ENCODE measurements at places on chromosomes 1 and 21.

DNA sequence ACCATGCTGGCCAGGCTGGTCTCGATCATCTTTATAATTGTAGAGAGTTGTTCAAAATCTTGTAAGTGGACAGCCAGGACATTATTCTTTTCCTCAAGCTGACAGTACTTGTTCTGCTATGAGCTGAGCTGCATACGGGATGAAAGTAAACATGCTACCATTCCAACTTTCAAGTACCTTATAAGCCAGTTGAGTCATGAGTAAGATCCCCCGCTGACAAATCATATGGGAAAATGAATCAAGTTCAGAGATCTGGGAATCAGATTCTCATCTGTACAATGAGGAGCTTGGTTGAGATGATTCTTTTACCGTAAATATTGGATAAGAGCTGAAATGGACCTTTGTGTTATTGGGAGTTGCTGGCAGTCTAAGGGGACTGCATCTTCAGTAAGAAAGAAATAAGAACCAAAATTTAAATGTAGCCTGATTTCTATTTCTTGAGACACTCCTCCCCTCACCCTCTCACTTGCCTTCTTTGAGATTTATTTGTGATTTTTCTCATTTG lies 62.7 kb downstream of the CENPF start:
- DNase-seq, result no peak

DNA sequence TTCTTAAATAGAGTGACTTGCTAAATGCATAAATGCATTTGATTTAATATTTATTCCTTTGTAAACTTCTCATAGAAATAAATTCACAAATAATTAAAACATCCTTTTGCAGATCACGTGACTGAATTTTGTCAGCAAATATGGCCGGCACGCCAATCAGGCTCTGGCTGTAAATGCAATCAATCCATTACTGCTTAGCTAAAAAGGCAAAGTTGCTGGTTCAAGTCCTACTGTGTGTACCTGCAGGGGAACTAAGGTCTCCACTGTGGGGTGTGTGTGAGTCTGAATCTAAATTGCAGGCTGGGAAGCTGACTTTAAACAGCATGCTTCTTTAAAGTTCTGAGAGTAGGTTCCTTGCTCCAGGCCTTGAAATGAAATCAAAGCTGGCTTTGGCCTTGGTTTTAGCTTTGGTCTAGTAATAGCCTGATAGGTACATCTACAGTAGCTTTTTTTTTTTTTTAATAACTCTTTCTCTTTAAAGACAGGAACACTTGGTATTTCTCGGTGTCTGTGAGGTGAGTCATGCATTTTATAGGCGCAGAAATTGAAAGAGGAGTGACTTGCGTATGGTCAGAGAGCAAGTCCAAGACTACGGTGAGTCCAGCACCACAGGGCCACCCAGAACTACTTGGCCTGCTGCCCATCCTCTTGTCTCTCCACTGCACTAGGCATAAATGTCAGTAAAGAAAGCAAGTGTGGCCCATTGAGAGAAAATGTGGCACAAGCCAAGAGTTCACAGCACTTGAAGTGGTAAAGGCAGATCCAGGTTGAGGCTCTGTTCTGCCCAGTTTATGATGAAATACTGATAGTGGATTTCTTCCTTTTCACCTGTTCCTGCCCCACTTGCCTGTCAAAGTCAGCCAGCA lies 36.2 kb upstream of the LYST start:
- DNase-seq, result no peak

DNA sequence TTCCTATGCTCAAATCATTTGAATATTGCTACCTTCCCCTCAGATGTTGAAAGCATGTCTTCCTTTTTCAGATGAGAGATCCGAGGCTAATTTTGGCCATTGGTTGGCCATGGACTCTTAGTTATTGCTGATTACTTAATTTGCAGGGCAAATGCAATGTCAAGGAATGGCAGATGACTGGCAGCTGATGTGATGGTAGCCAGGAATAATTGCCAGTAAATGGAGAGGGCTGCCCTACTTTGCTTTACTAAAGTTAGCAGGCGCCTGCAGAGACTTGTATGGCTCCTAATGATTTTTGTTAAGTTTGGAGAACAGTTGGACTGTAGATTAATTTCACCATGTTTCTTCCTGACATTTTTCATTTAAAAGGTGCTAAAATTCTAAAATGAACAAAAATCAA lies 128.9 kb downstream of the XCL2 start:
- DNase-seq, result no peak

DNA sequence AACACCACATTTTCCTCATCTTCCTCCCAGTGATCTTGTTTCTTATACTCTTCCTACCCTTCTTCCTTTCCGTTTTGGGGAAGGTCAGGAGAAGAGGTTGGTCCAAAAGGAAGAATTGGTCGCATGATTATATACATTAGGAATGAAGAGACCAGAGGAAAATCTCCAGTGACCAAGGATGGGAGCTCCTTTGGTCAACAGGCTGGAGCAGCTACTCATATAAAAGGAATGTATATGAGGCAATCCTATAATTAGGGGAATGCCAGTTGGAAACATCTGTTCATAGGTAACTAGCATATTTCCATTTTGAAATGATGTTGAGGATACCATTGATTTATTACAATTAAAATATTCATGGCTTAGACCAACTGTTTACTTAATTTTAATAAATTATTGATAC lies 114.5 kb downstream of the LRRC40 start:
- no peak for DNase-seq

- no peak for DNase-seq
Observed at GRCh38 chr1:227654431-227654830, 80.7 kb downstream of the JMJD4 start.

GRCh38 chr1:158830074-158830677 lies 975 bp upstream of the MNDA start:
- DNase-seq, result no peak

DNA sequence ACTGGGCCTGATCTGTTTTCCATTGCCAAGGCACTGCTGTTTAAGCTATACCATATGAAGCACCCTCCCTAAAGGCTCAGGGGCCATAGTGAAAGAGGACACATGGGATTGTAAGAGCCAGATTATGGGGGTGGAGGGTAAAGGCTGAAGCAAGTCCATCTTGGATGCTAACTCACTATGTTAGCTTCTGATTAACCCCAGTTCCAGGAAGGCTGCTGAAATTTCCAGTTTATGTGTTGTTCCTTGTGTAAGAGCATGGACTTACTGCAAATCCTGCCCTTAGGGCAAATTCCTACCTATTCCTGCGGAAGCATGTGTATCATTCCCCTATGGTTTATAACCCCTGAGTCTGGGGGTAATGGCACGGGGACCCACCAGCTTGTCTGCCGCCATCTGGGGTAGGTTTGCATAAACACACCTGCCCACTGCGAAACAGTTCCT lies 91.8 kb upstream of the SERBP1 start:
- DNase-seq, result no peak

DNA sequence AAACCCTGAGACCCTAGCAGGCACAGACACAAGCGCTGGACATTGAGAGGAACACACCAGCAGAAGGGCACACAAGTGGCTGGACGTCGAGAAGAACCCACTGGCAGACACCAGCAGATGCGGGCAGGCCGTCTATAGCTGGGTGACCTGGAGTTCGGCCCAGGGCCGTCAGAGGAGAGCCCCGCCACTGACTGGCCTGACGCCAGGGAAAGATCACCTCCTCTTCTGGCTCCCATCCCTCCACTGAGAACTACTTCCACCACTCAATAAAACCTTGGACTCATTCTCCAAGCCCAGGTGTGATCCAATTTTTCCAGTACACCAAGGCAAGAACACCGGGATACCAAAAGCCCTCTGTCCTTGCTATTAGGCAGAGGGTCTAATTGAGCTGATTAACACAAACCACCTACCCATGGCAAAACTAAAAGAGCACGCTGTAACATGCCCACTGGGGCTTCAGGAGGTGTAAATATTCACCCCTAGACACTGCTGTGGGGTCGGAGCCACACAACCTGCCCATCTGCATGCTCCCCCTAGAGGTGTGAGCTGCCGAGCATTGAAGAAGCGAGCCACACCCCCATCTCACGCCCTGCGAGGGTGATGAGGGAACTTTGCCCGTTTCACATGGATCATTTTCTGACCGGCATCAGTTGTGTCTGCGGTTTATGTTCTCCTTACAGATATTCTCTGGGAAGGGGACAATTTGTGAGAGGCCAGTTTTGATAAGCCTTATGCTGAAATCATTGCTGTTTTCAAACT lies 104.8 kb downstream of the HLX start:
- no peak for DNase-seq

GRCh38 chr1:192861860-192862259 lies 53.0 kb downstream of the RGS2 start:
- DNase-seq, result no peak

DNA sequence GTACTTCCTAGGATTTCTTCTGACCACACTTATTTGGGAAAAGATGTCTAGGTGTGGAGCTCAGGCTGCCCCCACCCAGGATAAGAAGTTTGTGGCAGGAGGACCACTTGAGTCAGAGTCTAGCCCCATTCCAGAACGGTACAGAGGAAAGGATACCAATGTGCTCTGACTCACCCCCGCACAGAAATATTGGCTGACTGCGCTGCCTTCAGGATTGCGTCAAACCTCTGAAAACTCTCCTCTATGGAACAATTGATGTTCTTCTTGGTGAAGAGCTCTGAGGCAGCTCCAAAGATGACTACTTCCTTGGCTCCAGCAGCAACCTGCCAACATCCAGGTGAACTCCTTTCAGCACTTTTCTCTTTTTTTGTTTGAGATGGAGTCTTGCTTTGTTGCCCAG lies 11.2 kb downstream of the HMGCL start:
- DNase-seq, result no peak

- DNase-seq, result no peak
Observed at GRCh38 chr1:24298606-24299005, 20.6 kb upstream of the GRHL3 start.

DNA sequence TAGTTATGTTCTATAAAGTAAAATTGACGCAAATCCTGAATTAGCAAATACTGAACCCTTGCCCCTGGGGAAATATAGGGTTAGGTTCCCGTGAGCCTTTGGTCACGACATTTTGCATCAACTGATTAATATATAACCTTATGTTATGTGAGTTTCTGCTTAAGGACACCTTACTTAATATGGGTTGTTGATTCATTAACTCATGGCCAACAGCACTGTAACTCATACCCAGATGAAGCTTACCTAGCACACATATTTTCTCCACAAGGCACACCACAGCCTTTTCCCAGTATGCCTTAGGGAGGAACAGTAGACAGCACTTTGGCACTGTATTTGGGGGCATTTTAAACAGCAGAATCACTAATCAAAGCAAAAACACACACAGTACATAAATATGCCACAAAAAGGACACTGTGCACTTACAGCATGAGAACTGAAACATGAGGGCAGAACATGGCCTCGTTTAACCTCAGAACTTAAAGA lies 15.1 kb downstream of the INAVA start:
- no peak for DNase-seq

GRCh38 chr21:25790878-25791204 lies 56.1 kb downstream of the GABPA start:
- no peak for DNase-seq

GRCh38 chr1:227856147-227856858 lies 40.8 kb downstream of the PRSS38 start:
- DNase-seq, result no peak

DNA sequence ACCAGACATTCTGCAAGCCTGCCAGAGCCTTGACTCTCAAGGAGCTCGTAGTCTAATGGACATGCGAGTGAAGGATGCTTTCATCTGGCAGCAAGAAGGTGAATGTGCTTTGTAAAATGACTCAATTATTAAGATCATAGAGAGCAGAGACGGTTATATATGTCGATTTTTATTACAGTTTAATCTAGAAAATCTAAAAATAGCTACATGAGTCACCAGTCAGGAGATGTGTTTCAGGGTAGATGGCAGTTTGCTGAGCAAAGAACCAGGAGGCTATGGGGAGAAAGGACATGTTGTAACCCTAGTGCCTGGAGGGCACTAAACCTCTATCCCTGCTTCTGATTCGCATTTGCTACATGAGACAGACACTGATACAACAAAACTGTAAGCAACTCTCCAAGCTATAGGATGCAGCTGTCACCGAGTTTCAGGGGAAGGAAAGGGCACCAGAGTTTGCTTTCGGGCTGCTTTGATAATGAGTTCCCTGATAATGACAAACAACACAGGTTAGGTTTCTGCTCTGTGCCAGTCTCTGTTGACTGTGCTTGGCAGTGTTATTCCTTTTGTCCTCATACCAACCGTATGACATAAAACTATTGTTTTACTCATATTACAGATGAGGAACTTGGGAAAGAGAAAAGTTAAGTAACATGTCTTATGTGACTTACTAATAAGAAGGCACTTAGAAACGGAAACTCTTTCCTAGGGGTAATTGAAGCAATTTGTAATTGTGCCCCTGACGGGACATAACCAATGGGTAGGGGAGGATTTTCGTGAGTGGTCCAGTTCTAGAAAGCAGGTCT lies 43.2 kb downstream of the C1orf198 start:
- no peak for DNase-seq

DNA sequence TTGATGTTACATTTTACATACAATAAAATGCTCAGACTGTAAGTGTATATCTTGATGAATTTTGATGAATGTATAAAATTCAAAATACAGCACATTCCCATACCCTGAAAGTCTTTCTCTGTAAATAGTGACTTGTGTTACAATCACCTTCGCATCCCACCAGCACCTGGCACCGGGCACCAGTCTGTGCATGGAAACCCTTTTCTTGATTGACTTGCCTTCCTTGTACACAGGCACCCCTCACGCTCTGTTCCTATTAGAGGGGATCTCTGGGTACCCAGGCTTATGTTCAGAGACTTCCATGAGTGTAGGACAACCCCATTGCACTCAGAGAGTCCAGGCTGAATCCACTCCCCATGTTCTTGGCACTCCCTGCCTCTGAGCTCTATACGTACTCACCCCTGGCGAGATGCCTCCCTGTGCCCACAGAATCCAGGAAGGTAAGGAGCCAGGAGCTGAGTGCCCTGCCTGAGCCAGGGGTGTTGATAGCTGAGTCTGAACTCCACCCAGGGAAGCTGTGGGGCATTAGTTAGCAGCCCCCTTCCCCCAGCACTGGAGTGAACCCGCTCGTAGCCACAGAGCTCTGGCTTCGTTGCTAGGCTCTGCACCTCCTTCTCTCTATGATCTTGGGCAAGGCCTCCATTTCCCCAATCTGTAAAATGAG lies 22.5 kb upstream of the PKP1 start:
- no peak for DNase-seq

DNA sequence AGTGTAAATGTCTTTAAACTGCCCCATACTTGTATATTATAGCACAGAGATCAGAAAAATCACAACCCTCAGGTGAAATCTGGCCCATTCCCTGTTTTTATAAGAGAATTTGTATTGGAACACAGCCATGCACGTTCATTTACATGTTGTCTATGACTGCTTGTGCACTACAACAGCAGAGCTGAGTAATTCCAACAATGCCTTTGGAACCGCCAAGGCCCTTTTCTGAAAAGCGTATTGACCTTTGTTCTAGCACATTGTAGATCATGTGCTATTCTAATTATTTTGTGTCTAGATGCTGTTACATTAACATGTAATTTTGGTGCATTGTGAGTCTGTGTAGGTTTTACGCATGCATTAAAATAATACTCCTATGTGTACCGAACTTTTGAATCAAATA lies 339.6 kb downstream of the CHRM3 start:
- DNase-seq, result no peak
